M059J (cell line): ENCODE measurements at places on chromosomes 1 and 21. TPM values are rescaled to one million over a fixed set of nuclear protein-coding genes. Genes with fewer than 3 reads are reported as not detected.

GRCh38 chr1:2231532-2232254, 3.6 kb downstream of the SKI start:
- no peak for DNase-seq

The COL16A1 gene
- 2.0 and 4.0 TPM in 2 replicates for total RNA-seq

The KCNE2 gene
- 0.10 TPM in 1 of 2 replicates, not detected in the other for total RNA-seq

GRCh38 chr21:39326607-39327307, 13.3 kb upstream of the BRWD1 start:
- DNase-seq = no peak

The UBL4B gene
- not detected in 2 replicates for total RNA-seq

- DNase-seq = no peak
Measured at GRCh38 chr1:54400329-54400728, 5.9 kb downstream of the SSBP3 start.

GRCh38 chr21:39452970-39453342, 1.2 kb downstream of the SH3BGR start:
- no peak for DNase-seq

- DNase-seq = peak; percentile 22
Measured at GRCh38 chr1:229217716-229218115, 53.2 kb upstream of the RAB4A start.

The ERVH48-1 gene
- total RNA-seq = 0.05 TPM in 1 of 2 replicates, not detected in the other

The ABCD3 gene
- total RNA-seq = 42.8 and 73.5 TPM in 2 replicates

The SZT2 gene
- 9.4 and 15.2 TPM in 2 replicates for total RNA-seq

GRCh38 chr1:12426030-12426429, 192.0 kb downstream of the DHRS3 start:
- DNase-seq = peak; percentile 43

DNA sequence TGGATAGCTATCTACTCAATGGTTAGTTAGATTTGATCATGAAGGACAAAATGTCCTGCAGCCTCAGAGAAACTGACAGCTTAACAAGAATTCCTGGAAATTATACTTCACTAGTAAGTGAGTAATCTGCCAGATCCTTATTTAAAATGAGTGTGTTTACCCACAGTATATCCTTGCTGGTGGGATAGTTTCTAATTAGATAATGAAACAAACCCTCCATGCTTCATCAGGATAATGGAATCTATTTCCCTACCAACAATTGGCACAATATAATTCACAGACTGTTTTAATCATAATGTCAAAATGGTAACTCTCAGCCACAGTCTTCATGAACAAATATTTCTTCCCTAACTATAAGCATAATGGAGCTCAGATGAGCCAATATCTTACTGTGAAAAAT, 239.4 kb upstream of the ST6GALNAC5 start:
- no peak for DNase-seq

The SLC1A7 gene
- total RNA-seq = 0.25 TPM in 1 of 2 replicates, not detected in the other

DNA sequence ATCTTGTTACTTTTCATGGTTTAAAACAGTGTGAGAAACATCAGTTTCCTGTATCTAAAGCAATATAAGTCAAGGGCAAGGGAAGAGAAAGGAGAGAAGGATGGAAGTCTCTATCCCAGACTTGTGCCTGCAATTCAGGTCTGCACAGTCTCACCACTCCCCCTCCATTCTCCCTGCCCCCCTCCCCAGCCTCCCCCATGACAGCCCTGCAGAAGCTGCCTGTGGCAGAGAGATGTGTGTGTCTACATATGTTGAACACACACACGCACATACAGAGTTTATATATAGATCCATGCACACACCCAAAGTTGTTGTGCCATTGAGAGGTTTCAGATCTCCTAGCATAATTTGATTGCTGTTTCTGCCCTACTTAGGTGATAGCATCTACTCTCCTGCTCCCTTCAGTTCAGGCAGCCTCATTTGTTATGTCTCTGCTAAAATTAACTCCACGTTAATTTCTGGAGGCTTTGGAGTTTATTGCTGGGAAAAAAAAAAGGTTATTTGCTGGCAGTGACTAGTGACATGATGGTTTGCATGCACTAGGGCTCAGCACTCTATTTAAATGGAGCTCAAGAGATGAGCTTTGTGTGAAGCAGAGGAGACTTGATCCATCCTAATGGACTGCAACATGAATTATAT, 124.9 kb upstream of the SMYD2 start:
- DNase-seq = no peak

GRCh38 chr1:28893403-28894102, 20.8 kb upstream of the EPB41 start:
- DNase-seq = peak; percentile 26
